ENCODE measurements at places on chromosomes 5 and 9.
A peak's percentile ranks its signal among the peaks of the same experiment; 100 is the strongest.

DNA sequence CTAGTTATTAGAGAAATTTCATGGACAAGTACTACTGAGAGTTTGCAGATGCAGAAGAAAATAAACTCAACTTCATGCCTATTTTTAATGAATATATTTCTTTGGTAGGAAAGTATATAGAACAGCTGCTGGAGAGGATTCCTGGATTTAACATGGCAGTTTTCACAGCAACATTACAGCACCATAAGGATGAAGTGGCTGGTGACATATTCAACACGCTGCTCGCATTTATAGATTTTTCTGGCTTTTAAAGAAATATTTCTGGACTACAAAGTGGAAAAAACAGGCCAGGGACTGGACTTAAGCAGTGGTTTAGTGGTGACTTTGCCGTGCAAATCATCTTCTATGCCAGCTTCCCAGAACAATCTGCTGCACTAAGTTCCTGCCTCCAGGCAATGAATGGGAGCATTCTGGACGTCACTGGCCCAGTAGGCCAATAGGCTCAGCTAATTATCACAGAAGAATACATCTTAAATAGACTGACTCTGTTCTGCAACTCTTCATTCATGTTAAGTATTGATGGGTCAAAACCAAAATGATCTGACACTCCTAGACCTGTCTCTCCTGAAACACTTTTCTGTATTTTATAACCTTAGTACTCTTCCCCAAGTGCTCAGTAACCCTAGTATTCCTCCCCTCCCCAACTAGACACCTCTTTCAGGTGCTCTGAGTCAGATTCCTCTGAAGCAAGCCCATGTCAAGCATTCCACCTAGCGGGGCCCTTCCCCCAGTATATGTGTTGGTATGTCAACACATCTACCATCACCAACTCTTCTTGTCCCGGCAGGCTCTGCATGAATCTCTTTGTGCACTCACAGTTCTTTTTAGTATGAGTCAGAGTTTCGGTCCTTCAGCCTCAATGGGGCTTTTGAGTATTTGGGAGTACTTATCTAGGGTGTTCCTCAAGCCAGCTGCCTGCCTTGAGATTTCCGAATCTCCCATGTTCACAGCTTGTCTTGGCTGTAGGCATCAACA is 625.5 kb downstream of the CHSY3 start:
- DNase-seq = no peak

GRCh38 chr5:147187099-147187540 is 47.7 kb upstream of the STK32A start:
- DNase-seq = no peak

- no peak for DNase-seq
Observed at GRCh38 chr9:18493451-18493993, 19.6 kb downstream of the ADAMTSL1 start.

DNA sequence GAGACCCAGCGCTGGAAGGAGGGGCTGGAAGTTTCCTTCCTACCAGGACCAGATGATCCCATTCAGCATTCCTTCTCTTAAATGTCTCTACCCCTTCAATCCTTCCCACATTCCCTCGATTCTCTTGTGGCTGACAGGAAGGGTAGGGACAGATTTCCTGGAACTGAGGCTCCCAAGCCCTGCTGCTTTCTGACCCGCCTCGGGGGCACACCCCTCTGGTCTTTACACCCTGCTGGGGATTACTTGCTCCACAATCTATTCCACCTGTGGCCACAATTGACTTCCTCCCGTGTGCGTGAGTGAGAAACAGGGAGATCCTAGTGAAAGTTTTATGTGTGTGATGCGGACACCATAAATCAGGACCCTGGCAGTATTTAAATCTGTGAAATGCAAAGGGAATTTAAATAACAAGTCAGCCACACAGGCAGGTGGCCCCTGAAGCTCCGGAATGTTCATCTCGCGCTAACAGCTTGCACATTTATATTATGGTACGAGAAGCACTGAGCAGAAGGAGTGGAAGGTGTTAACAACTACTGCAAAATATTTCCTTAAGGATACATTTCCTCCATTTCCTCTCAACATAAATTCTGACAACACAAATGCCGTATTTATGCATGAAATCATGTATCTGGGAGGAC is 237.5 kb downstream of the SLIT3 start:
- no peak for DNase-seq

- DNase-seq = no peak
Observed at GRCh38 chr9:127035423-127035822, 87.0 kb downstream of the ANGPTL2 start.

DNA sequence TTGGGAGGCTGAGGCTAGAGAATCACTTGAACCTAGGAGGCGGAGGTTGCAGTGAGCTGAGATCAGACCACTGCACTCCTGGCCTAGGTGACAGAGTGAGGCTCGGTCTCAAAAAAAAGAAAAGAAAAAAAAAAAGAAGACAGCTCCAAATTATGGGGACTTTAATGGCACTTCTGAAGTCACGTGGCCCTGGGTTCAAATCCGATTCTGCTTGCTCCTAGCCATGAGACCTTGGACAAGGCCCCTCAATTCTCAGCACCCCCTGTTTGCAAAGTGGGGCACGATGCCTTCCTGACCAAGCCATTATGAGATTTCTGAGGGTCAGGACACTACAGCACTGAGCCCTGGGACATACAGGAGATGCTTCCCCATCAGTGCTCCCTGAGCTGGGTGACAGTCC is 1.1 kb upstream of the ENG start:
- DNase-seq = no peak

DNA sequence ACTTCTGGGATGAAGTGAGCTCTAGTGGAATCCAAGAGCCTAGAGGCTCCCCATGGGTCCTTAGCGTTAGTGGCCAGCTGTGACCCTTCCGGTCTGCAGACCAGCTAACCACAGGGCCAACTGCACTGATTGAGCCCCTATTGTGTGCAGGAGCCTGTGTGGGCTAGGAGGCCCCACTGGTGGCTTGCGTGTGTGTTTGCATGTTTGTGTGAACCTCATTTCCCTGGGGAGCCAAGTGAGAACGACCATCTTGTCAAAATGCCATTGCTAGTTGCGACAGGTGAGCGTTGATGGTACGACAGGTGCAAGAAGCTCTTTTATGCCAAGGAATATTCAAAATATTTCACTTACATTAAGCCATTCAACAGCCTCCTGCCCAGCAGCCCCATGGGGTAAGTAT is 44.1 kb upstream of the ANKRD33B start:
- no peak for DNase-seq

GRCh38 chr9:4837261-4838188 is 44.8 kb downstream of the RCL1 start:
- peak; percentile 68 for DNase-seq

GRCh38 chr5:54438620-54439389 is 16.7 kb upstream of the HSPB3 start:
- no peak for DNase-seq

DNA sequence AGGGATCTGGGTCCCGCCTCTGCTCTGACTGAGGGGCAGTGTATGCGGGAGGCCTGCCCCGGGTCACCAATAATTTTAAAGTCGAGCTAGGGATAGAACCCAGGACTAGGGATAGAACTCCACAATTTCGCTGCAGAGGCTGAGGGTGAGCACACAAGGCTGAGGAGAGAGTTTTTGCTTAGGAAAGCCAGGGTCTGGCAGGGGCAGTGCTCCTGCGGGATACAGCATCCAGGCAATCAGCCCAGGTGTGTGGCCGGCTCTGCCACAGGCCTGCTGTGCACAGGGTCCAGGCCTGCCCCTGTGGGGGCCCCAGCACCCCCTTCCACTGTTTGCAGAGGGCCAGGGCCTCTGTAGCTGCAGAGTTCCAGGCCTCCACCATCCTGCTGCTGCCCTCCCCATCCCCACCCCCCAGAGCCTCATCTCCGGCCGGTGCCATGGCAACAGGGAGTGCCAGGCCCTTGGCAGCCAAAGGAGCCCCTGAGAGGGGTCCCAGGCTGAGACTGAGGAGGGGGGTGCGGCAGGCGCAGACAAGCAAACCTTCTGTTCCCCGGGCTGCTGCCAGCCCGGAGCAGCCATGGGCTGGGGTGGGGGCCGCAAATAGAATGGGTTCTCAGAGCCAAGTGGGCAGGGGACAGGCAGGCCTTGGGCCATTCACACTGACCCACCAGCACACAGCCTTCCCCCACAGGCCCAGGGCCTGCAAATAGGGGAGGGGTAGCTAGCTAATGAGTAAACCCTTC is 8.6 kb downstream of the PDGFRB start:
- no peak for DNase-seq

DNA sequence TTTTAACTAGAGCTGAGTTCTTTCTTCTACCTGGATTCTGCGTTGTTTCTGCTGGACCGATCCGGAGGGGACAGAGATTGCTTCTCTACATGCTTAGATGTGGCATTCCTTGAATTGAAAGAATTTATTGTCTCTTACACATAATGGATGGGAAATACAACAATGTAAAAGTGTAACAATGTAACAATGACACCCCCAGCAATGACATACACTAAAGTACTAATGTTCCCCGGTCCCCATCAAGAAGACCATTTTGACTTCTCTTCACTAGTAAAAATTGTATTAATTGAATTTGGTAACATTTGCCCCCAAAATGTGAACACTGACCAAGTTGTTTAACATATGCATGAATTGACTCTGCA is 760.2 kb downstream of the TAF11L14 start:
- no peak for DNase-seq

DNA sequence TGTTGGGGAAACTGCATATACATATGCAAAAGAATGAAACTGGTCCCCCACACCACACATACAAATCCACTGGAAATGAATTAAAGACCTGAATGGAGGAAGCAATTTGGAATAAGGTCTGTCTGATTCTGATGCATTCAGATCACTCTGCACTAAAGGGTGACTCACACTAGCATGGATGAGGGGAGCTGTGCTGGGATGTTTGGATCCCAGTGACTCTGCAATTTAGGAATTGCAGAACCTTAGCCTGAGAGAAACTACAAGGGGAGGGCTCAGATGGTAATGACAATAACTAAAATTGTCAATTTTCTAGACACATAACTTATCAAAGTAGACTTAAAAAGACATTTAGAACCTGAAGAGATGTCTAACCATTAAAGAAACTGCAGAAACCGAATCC is 312.0 kb downstream of the CDK5RAP2 start:
- no peak for DNase-seq

DNA sequence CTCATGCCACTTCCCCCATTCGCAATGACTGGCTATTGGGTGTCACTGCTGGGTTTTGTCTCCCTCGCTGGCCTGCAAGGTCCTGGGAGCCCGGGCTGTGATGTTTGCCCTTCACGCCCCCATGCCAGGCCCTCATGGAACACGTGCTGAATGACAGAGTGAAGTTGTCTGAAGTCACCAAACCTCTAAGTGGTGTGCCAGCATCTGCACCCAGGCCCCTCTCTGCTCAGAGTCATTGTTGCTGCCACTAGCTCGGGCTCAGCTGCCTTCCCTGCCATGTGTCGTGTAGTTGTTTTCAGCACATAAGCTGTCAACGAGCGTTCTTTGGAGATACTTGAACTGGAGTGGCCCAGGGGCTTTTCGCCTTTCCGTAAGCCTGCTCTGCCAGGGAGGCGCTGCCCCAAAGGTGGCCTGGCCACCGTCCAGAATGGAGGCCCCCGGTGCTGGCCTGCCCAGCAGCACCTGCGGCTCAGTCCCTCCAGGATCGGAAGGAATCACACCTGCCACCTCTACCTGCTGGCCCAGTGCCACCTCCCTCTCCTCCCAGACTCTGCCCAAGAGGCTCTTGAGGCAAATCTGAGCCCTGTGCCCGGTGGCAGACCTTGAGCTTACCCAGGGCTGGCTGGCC is 250.1 kb downstream of the PBX3 start:
- DNase-seq = no peak

DNA sequence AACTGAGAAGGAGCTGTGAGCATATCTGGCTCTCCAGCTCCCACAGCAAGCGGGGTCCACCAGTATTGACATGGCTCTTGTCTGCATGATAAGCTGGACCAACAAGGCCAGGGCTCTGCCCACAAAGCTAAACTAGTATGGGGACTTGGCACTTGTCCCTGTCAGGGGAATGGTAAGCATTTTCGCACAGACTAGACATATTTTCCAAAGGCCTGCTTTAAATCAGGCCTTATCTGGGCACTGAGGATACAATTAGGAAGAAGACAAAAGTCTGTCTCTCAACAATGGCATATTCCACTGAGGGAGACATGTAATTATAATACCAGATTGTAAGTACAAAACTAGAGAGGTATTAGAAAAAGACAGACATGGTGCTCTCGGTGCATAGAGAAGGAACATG is 32.1 kb downstream of the CSF2 start:
- DNase-seq = no peak

DNA sequence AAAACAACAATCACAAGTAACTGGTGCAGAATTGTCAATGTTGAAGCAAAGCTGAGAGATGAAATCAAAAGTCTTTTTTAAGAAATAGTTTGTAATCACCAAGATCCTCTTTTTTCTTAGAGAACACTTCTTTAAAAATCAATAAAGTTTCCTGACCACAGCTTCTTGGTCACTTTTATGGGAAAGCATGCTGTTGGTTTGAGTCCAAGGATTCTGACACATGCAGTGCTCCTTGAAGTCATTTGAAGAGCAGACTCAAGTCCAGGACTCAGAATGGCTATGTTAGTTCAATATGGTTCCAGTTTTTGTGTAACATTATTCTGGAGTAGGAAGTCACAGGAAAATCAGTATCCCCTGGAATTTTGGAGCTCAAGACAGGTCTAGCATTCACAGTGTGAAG is 480.6 kb downstream of the NR2F1-AS1 start:
- DNase-seq = no peak

GRCh38 chr5:17037751-17038150 is 101.7 kb upstream of the MYO10 start:
- no peak for DNase-seq

DNA sequence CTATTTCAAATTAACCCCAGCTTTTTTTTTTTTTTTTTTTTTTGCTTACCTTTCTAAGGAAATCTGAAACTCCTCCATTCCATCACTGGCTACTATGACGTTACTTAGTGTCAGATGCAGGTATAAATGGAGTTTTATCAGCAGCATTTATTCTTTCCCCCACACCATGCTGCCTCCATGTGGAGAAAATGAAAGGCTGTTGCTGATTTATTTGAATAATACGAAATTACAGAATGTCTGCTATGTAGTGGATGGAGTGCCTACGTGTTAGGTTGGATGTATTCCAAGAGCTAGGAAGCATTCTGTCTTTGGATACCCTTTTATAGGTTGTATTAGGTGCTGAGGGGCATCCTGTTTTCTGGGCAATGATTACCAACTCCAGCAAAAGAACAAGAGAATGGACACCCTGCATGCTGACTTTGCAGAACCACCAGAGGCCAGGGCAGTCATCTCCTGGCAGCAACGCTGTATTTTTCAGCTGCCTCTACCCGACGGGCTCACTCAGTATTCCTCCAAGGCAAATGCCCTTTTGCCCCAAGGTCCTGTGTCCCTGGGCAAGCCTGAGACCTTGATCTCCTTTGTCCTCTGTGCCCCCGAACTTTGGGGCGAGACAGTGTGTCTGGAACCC is 199.5 kb downstream of the ALDH1A1 start:
- DNase-seq = peak; percentile 13

GRCh38 chr9:94150890-94151650 is 66.8 kb downstream of the PTPDC1 start:
- no peak for DNase-seq

DNA sequence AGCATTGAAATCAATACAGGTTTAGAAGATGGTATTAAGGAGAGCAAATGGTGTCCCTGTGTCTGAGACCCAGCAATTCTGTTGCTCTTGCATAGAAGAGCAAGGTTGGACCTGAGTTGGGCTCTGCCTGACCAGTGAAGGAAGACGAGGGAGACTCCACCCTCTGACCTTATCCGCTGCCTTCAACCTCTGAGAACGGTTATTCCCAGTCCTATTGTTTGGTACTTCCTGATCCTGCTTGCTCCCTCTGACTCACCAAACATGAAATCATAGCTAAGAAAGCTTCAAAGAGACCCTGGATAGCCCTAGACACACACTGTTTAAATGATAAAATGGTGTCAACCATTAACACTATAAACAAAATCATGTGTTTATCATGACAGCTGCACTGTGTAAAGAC is 218.5 kb downstream of the PLK2 start:
- DNase-seq = no peak
